Keratinocyte (primary cell): ENCODE measurements at places on chromosomes 13 and 19.

DNA sequence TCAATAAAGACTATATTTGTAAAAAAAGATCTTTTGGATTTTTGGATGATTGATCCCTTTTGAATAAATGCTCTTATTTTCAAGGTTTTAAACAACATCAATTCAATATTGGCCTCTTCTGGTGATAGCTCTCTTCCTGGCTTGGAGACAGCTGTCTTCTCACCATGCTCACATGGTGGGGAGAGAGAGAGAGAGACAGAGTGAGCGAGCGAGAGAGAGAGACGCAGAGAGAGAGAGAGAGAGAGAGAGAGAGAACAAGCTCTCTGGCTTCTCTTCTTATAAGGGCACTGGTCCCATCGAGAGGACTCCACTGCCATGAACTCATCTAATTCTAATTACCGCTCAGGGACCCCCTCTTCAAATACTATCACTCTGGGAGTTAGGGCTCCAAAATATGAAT is 32.1 kb upstream of the FARP1 start:
- no peak for DNase-seq

- DNase-seq: no peak
Observed at GRCh38 chr19:19550485-19550929, 12.4 kb downstream of the CILP2 start.

DNA sequence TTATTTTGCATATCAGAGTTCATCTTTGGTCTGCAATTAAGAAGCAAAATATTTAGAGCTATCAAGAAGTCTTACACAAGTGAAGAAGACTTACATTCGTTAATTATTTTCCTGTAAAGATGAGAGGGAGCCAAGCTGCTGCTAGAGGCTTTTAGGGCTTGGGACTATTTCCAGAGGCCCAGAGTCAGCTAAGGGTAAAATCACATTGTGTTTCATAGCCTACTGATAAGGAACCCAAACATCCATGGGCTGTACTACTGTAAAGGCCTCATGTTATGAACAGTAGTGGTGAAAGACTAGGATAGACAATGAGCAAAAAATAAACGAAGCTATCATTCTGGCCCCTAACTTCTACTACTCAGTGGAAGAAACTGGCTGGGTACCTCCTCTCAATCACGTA is 10.9 kb upstream of the TEX30 start:
- no peak for DNase-seq

DNA sequence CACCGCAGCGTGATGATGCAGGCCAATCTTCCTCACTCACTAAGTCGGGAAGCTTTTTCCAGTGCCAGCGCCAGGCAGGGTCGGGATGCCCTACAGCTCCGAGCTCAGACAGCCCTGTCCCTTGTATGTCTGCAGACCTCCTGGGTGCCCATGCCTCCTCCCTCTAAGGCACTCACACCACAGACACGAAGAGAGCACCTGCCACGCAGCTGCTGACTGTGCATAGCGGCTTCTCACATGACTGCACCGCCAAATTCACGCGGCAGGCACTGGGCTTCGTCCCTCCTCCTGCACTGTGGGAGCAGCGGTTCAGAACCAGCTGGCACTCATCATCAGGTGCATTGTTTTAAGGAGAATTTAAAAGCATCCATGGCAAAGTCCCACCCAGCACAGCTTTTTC is 88.1 kb downstream of the SLC7A1 start:
- DNase-seq: no peak

- DNase-seq: no peak
Observed at GRCh38 chr19:21584537-21584936, 79.1 kb downstream of the ZNF429 start.

GRCh38 chr19:47049307-47049700 is 880 bp upstream of the TMEM160 start:
- no peak for DNase-seq

DNA sequence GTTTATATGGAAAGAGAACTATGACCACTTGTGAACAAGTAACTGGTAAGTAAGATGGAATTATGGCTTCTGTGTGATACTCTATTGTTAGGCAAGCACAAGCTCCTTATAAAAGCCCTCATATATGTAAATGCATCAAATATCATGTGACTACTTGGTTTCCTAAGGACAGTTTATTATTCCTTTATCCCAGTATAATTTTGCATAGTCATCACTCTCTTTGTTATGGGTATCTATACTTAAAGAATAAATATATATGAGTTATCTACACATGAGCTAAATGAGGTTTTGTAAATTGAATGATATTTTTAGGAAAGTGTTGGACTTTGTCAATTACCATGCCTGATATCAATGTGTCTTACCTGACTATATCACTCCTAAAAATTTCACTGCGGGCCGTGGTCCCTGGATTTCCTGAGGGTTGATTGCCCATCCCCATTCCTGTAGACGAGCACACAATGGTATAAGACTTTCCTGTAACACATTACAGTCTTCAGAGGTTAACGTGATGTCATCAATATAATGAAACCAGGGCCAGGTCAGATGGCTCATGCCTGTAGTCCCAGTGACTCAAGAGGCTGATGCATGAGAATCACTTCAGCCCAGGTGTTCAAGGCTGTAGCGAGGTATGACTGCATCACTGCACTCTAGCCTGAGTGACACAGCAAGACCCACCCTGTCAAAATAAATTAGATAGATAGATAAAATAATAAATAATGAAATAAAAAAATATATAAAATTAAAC is 20.7 kb downstream of the ZNF844 start:
- DNase-seq: no peak
